Brain (organoid and tissue), 16 donors: ENCODE measurements at places on chromosomes 5 and 9. TPM values are rescaled to one million over a fixed set of nuclear protein-coding genes. Genes with fewer than 3 reads are reported as not detected.

Gene EGFLAM
- polyA plus RNA-seq: 1.9 TPM

Gene OR1J2
- polyA plus RNA-seq: not detected

Gene RAB14
- polyA plus RNA-seq: 84.0 TPM

Gene GFRA3
- polyA plus RNA-seq: 2.0 TPM

Gene EXOC3
- 69.2 TPM for polyA plus RNA-seq

Gene SAXO1
- polyA plus RNA-seq: not detected

Gene PHF19
- 109 TPM for polyA plus RNA-seq

Gene SPINK13
- not detected for polyA plus RNA-seq

Gene TAS2R1
- polyA plus RNA-seq: not detected

Gene HRCT1
- polyA plus RNA-seq: 4.0 TPM

Gene TAF11L9
- polyA plus RNA-seq: not detected

Gene CCNO
- polyA plus RNA-seq: 7.5 TPM

Gene FAM169A
- 2.8 TPM for polyA plus RNA-seq

Gene TMED7
- 14.8 TPM for polyA plus RNA-seq

Gene OTULINL
- polyA plus RNA-seq: 22.2 TPM

Gene PLPPR1
- 7.1 TPM for polyA plus RNA-seq

Gene JMY
- 2.8 TPM for polyA plus RNA-seq

Gene IL5
- not detected for polyA plus RNA-seq

Gene B4GALT7
- polyA plus RNA-seq: 28.3 TPM

Gene ANKRD34B
- polyA plus RNA-seq: 0.20 TPM

Gene DELE1
- 25.2 TPM for polyA plus RNA-seq

Gene PCDHB10
- 8.4 TPM for polyA plus RNA-seq

Gene MLANA
- not detected for polyA plus RNA-seq

Gene GLRA1
- not detected for polyA plus RNA-seq

Gene PCDHGB2
- 4.7 TPM for polyA plus RNA-seq

Gene TSSK1B
- not detected for polyA plus RNA-seq

Gene TLX3
- polyA plus RNA-seq: 11.1 TPM

Gene ENTREP1
- polyA plus RNA-seq: 4.3 TPM

Gene ZNF883
- 6.6 TPM for polyA plus RNA-seq

Gene GFPT2
- polyA plus RNA-seq: 3.2 TPM

Gene TRPM3
- 1.2 TPM for polyA plus RNA-seq

Gene CCL27
- polyA plus RNA-seq: 1.4 TPM

Gene KDM4C
- 9.6 TPM for polyA plus RNA-seq

Gene SLC34A1
- polyA plus RNA-seq: not detected

Gene NUDCD2
- polyA plus RNA-seq: 36.3 TPM

Gene PDZD2
- polyA plus RNA-seq: 6.8 TPM

Gene JADE2
- 12.1 TPM for polyA plus RNA-seq

Gene KIF12
- polyA plus RNA-seq: not detected

Gene TERT
- 0.36 TPM for polyA plus RNA-seq

Gene HACD4
- polyA plus RNA-seq: 0.34 TPM

Gene AGPAT2
- 42.6 TPM for polyA plus RNA-seq
